ENCODE measurements at places on chromosomes 5 and 9. TPM values are rescaled to one million over a fixed set of nuclear protein-coding genes. Genes with fewer than 3 reads are reported as not detected.

- DNase-seq = no peak
These were observed 69.8 kb upstream of the VCAN start for GRCh38 chr5:83401775-83402174.

GRCh38 chr5:43074987-43075318, 34.8 kb upstream of the ANXA2R start:
- no peak for DNase-seq

- DNase-seq = peak; percentile 15
These were observed 84.2 kb upstream of the PCSK1 start for GRCh38 chr5:96517295-96517694.

GRCh38 chr5:65818592-65818991, 96.6 kb downstream of the NLN start:
- no peak for DNase-seq

DNA sequence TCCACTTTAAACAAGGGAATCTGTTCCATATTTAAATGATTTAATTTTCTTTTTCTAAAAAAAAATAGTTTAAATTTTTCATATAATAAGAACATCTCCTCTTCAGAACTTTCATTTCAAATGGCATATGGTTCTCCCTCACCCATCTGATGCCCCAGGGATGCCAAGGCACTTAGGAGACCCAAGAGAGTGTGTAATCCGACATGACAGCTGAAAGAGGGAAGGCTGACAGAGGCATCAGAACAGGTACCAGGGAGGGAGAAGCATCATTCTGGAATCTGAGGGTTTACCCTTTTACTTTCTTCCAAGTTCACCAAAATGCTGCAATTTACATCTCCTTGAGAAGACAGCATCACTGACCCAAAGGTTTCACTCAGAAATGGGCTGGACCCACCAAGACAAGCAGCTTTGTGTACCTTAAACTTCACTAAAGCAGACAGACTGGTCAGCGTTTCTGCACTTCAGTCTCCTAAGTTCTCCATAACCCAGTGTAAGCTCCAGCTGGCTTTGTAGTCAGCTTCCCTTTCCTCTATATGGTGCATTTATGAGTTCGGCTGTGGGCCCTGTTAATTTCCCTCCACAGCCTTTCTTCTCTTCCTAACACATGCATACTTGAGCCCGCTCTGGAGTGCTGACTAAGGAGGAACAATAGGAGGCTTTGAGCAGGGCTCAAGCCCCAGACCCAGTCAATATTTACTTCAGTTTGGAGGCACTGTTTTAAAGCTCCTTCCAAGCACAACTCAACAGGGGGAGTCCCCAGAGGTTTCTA, 17.7 kb downstream of the EFNA5 start:
- DNase-seq = peak; percentile 18

DNA sequence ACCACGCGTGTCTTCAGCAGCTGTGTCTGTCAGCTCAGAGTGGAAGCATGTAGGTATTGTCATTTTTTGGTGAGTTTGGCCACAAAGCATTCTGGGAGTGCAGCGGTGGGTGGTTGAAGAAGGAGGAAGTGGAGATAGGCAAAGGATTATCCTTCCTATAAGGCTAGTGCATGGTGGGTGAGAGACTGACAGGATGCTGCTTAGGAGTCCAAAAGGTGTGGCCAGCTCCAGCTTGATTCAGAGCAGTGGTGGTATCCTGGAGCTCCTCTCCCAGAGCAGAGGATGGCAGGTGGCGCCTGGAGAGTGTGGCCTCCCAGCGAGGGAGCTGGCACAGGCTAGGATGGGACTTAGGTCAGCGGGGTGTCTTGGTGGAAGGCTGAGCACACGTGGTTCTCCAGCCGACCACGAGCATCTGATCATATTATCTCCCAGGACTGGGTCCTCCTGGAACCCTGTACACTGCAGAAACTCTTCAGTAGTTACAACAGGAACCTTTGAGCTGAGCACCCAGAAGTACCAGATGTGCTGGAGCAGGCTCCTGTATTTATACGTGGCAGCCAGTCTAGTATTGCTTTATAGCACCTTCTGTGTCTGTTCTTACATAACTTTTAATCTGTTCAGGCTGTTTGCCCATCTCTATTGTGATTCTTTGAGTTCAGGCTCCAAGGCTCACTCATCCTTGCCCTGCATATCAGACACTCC, 29.6 kb downstream of the MAML1 start:
- peak; percentile 39 for DNase-seq

DNA sequence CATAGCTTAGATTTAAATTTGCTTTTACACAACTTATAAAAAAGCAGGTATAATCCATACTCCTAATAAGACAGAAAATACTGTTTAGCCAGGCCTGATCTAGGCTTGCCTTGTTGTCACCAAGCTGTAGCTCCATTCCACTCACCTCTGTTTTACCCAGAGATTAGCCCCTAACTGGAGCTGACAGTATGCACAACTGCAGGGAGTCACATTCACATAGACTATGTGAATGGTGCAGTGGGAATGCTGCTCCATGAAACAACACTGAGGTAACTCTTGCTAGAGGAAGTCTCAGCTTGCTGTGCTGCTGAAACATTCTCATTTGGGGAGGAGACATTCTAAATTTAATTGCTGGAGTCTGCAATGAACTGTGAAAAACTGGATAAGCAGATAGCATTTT, 209.1 kb downstream of the TMEM232 start:
- DNase-seq = no peak

DNA sequence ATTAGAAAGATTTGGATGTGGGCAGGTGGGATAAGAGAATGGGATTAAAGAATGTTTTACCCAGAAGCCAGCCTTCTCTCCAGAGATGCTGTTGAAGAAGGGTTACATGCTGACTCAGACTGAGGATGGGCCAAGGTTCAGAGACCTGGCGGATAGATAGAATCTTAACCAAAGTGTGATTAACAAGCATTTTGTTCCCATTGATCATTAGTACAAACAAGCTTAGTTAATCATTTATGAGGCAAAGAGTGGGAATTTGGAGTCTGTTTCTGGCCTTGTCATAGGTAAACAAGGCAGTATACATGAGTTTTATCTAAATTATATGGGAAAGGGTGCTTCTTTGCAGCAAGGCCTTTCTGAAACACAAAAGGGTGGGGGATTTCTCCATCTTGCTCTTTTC, 20.8 kb upstream of the DTWD2 start:
- no peak for DNase-seq

GRCh38 chr5:83151821-83152220, 74.5 kb downstream of the XRCC4 start:
- no peak for DNase-seq

DNA sequence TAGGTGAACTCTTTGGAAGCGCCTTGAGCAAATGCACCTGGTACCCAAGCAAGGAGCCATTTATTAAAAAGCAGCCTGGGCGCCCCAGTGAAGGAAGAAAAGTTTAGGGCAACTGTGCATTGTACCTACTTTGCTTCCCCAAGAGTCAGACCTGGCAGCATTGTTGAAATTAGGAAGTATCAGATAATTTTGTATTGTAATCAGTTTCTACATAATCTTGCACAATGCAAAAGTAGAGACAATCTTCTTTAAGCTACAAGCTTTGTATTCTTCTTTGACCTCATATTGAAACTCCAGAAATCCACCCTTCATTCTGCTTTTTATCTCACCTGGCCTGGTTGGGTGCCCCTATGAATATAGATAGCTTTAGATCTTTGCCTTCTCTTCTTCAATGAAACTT, 490.8 kb downstream of the RASEF start:
- DNase-seq = no peak

GRCh38 chr5:9480499-9480898, 65.4 kb downstream of the SEMA5A start:
- no peak for DNase-seq

GRCh38 chr9:6552033-6552432, 93.5 kb downstream of the GLDC start:
- peak; percentile 89 for DNase-seq

GRCh38 chr5:14064841-14065240, 78.3 kb upstream of the TRIO start:
- peak; percentile 38 for DNase-seq

DNA sequence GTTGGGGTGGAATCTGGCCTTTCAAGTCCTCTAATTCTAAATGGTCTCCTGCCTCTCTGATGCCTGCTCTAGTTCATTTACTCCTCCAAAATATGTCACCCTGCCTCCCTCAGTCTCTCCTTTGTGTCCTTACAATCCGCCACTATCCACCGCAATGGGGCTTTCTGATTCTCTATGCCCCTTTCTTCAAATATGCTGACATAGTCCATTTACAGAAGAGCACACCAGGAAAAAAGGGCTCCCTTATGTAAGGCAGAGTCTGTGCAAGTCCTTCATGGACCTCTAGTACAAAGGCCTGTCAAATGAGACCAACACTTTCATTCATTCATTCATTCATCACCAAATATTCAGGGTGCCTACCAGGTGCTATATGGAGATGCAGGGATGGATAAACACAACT, 2.0 kb upstream of the ASTN2 start:
- DNase-seq = no peak

DNA sequence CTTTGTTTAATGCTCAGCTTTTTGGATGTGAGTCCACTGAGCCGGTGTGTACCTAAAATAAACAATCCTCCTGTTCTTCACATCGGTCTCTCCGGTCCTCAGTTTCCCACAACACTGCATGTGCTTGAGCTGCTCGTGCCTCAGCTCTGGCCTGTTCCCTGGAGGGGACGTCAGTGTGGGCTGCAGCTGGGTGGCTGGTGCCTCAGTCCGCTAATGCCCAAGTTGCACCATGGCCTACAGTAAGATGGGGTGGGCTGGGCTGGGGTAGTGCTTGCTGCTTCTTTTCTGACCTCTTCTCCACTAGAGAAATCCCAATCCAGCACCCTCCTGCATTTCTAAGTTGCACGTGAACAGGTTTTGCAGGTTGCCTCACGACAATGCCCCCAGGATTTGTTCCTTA, 595 bp upstream of the BTNL9 start:
- DNase-seq = no peak

DNA sequence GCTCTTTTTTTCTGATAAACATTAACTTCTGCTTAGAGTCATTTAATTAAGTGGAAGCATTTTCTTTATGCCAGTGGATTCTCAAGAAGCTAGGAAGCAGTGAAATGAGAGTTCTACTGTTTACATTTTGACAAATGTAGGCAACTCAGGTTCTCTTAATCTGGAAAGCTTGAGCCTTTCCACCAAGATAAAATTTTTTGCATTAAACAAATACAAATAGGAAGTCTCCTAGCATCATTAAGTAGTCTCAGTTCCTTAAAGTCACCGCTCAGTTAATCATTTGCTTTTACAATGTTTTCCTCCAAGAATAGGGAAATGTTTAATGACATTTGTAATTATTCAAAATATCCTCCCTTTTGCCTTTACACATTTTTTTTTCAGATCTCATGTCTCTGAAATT, 290.4 kb upstream of the PDE4D start:
- no peak for DNase-seq

- DNase-seq = no peak
These were observed 5.3 kb downstream of the DPYSL3 start for GRCh38 chr5:147504535-147504934.

DNA sequence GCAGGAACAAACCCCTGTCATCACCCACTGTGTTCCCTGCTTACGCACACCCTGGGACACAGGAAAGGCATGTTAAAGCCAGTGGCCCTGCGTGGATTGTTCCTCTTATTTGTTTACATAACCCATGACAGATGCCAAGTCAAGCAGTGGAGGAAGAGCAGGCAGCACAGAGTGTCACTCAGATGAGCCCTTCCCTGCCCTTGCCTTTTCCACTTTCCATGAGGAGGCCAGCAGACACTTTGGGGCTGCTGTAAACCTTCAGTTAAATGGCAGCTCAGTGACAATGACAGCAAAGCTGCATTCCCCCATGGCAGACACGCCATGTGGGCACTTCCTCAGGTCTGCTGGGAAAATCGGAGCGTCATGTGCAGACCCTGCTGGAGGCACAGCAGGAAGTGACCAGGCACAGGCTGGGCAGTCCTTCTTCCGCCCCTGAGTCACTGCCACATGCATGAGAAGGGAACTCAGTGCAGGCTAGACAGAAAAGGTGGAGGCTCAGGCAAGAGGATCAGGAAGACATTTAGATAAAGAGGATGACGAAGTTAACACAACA, 216.8 kb upstream of the PIK3R1 start:
- DNase-seq = peak; percentile 88

DNA sequence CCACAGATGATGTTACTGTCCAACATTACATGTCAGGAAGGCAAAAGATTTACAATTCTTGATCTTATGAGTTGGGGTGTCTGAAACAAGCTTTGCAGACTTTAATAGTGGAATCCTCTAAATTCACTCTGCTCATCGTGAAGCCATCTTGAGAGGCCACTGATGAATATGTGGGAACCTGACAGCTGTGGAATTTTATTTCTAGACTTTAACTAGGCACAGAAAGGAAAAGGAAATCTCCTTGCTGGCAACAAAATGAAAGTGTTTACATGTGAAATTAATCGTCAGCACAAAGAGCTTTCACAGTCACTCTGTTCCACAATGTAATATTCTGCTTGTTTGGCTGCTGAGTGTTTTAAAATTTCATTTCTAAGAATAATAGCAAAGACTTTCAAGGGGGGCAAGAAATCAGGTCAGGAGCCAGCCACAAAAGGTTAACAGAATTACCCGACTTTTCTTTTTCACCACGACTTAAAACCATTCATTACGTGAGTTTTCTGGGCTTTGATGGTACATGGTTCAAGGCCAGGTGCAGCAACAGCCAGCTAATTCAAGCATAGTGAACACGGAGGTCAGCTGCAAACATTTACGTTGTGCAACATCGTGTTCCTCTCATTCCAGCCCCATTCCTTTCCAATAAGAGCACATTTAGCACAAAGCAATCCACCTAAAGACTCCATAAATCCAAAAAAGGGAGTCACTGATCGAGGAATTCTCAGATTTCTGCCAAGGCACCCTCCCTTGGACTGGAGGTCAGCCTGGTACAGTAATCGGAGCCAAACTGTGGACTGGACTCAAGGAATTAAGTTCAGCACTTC, 14.6 kb downstream of the NREP start:
- DNase-seq = peak; percentile 86

DNA sequence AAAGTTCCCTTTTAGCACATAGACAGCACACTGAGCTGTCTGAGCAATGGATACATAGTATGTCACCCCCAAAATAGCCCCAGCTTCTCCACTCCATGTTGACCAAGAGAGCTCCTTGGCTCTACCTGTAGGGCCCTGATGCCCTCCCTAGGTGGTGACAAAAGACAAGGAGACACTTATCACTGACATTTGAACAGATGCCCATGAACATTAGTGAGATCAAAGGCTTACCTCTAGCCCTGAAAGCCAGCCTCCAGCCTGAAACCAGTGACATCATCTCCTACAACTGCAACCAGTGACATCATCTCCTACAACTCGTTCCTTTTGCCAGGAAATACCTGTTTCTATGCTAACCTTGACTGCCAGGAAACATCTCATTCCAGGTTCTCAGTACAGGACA, 122.7 kb downstream of the FSTL4 start:
- DNase-seq = no peak

GRCh38 chr5:91591076-91591475, 208.0 kb upstream of the ARRDC3 start:
- DNase-seq = peak; percentile 6

GRCh38 chr5:58860680-58861079, 277.8 kb downstream of the RAB3C start:
- peak; percentile 49 for DNase-seq

- DNase-seq = no peak
These were observed 118.0 kb upstream of the FSTL4 start for GRCh38 chr5:133730346-133730745.

- no peak for DNase-seq
These were observed 145.9 kb downstream of the PRELID2 start for GRCh38 chr5:145689235-145689634.

The OTULINL gene
- total RNA-seq = 4.4 TPM

The CDH12 gene
- 6.2 TPM for total RNA-seq

The FAM114A2 gene
- total RNA-seq = 15.2 TPM

The REEP2 gene
- 5.5 TPM for total RNA-seq

The ALDH1A1 gene
- not detected for total RNA-seq

The CDH10 gene
- total RNA-seq = not detected

The LHFPL2 gene
- total RNA-seq = 35.1 TPM

The GMCL2 gene
- not detected for total RNA-seq

The PCDHB9 gene
- 0.10 TPM for total RNA-seq

The ACTBL2 gene
- total RNA-seq = 0.24 TPM

Data from RPMI7951 (cell line).